ENCODE measurements at places on chromosomes 2 and 18.
A peak's percentile ranks its signal among the peaks of the same experiment; 100 is the strongest.

- DNase-seq, result no peak
These were observed 122.8 kb upstream of the AGAP1 start for GRCh38 chr2:235371018-235371417.

DNA sequence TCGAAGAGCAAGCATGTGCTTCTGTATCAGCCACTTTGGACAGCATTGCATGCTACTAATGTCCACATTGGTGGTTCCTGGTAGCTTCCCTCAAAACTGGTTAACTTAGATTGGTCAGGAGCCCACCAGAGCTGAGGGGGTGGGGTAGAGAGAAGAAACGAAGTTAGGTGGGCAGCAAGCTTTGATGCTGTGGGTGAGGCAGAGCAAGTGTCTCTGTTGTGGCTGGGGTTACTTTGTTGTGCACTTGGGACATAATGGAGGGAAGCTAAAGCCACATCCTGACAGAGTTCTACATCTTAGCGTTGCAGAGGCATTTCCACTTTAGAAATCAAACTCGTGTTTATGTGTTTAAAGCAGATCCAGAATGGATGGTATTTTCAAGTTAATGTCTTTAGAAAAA is 82.7 kb downstream of the FAM168B start:
- no peak for DNase-seq

DNA sequence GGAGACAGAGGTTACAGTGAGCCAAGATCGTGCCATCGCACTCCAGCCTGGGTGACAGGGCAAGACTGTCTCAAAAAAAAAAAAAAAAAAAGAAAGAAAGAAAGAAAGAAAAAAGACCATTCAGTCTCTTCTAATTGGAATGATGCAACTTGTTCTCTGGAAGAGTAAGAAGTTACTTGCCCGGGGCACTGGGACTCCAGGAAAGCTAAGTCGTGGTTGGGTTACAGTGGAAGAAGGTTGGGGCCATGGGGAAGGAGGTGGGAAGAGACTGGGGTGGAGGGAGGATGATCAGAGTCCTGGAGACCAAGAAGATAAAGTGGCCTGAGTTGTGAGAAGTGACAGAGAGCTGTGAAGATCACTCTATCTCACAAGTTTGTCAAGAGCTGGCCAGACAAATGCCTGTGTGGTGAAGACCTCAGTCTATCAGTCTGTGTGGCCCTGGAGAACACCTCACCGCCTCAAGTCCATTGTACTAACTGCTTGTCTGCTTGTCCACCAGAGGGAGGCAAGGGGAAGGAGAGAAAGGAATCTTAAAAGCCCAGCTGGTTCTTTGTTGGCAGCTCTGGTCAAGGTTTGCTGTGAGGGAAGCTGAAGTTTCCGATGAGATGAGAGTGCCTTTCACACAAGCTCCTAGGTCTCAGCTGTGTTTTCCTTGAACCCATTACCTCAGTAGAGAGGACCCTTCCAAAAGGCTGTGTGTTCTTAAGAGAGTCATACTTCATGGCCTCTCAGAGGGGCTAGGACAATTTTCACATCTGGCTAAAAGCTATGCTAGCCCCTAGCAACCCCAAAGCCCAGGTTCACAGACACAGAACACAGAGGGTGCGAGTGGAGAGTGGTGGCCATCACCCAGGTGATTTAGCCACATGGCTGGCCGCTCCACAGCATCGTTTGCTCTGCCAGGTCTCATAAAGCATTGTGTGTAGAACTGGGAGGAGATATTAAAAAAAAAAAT is 72.0 kb upstream of the TMEM178A start:
- DNase-seq, result peak; percentile 50

- DNase-seq, result no peak
These were observed 23.6 kb upstream of the SLC9A4 start for GRCh38 chr2:102449370-102449974.

GRCh38 chr2:2798337-2798736 is 467.3 kb upstream of the MYT1L start:
- no peak for DNase-seq

DNA sequence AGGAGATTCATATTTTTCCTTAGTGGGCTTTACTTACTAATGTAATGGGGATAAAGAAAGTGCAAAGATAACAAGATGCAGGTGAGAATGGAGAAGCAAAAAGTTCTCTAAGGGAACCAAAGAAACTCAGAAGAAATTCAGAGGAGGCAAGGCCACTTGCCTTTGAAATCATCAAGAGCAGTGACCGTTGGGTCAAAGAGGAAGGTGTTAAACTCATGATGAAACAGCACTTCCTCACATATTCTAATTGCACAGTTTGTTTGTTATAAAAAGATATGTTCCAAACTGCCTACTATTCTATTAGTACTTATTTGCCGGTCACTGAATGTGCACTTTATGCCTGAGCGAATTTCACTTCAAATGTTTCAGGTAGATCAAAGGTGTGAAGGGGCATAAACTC is 975.1 kb downstream of the BCL11A start:
- no peak for DNase-seq

DNA sequence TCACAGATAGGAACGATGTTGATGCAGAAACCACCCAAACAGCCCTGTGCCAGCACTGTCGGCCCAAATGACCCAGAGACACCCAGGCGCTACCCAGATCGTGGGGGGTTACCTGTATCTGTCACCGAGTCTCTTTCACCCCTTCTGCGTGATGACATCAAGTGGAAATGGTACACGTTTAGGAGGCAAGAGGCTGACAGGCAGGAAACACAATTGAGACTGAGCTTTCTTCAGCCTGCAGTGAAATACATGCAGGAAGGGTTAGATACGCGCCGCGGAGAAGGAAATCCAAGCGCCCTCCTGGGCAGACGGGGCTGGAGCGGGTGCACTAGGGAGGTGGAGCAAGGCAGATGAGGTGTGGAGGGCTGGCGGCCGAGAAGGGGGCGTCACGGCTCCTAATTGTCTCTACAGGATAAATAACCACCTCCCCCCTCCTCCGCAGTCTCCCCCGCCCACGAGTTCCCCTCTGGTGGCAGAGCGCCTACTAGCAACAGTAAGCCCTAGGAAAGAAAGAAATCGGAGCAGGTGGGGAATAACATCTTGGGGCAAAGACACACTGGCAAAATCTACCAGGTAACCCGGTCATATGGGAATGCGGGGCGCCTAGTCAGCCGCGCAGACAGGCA is at the start of gene RNF152:
Gene RNF152, minus strand, starts transcription at position 325 of the 626 bp plus-strand sequence. CDS start 76,544 bp downstream, outside the sequence.
- DNase-seq, result no peak

- DNase-seq, result peak; percentile 64
These were observed 212.7 kb upstream of the SLC14A2 start for GRCh38 chr18:45402485-45403056.

- DNase-seq, result no peak
These were observed 5.9 kb upstream of the SLC8A1 start for GRCh38 chr2:40457837-40458236.

GRCh38 chr18:62399781-62400308 is 74.7 kb downstream of the TNFRSF11A start:
- DNase-seq, result no peak

DNA sequence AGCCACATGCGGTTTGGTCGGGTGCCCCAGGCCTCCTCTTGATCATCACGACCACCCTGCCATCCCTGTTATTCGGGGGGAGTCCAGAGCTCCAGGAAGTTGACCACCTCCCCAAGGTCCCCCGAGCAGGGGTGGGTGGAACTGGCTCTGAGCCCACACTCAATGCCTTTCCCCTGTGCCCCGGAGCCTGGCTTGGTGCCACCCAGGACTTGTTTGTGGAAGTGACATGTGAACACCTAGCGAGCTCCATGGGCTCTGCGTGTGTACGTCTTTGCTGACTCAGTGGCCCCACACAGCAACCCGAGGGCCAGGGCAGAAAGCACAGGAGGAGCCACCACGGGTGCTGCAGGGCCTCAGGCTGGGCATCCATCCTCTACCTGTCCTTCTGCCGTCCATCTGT is 32.5 kb downstream of the ODC1 start:
- DNase-seq, result no peak

- DNase-seq, result no peak
These were observed 243.5 kb downstream of the CDH7 start for GRCh38 chr18:65994302-65994701.

- DNase-seq, result no peak
These were observed 112.5 kb downstream of the VIT start for GRCh38 chr2:36809069-36809445.

- DNase-seq, result no peak
These were observed 18.1 kb downstream of the MROH2A start for GRCh38 chr2:233796254-233796653.

DNA sequence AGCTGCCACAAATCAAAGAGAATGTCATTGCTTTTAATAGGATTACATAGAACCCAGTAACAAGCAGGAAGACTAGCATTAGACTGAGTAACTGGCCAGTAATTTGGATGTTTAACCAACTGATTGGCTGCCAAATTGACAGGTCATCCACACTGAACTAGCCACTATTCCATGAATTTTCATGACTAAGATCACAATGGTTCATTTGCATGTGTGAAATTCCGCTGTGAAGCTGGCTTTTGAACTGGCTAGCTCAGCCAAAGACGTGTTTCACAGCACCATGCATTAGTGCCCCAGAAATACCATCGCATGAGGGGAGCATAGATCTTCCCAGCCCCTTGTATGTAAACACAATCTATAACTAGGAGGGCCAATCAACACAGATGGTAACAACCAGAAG is 649.8 kb downstream of the ARHGAP15 start:
- no peak for DNase-seq

- DNase-seq, result no peak
These were observed 781.1 kb upstream of the FSHR start for GRCh38 chr2:49935449-49935848.

DNA sequence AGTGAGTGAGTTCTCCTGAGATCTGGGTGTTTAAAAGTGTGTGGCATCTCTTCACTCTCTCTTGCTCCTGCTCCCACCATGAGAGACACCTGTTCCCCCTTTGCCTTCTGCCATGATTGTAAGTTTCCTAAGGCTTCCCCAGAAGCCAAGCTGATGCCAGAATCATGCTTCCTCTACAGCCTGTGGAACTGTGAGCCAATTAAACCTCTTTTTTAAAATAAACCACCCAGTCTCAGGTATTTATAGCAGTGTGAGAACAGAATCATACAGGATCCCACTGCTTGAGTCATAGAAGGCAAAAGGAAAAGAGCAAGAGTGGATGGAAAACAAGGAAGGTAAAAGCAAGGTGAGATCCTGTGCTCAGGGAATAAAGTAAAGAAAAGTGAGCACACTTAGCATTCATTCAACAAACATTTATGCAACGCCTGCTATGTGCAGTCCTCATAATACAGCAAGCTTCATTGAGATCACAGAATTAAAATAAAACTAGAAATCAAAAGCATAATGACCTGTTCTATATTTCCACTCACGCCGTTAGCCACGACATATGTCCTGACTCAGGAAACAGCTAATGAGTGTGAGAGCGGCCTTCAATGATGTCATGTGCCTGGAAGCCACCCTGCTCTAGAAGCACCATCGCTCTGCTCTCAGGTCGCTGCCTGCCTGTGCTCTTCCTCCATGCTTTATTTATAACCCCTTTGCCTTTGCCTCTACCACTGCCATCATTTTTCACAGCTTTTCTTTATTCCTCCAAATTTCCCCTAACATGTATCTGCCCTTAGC is 11.3 kb upstream of the COPS8 start:
- DNase-seq, result no peak

- no peak for DNase-seq
These were observed 164.6 kb downstream of the SEPTIN10 start for GRCh38 chr2:109448946-109449788.

DNA sequence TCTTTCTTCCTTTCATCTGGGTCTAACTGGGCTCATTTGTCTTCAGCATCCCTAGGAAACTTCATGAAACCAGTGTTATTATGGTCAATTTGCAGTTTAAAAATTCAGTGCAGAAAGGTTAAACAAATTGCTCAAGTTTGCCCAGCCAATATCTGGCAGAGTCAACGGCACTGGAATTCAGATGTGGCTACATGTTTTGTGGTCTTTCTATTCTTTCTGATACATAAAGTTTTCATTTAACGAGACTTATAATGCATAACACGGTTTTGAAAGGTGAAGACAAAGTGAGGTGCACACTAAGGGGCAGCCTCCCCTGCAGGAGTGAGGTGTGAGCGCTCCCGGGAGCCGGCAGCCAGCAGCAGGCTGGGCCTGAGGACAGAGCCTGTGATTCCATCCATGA is 164.6 kb downstream of the RTP5 start:
- DNase-seq, result no peak

All from kidney epithelial cell (primary cell).